ENCODE measurements at places on chromosomes 1 and 21.

GRCh38 chr1:90707363-90707710, 9.8 kb downstream of the BARHL2 start:
- peak; percentile 64 for DNase-seq

- no peak for DNase-seq
Measured at GRCh38 chr1:58211869-58212268, 334.7 kb downstream of the OMA1 start.

- DNase-seq, result no peak
Measured at GRCh38 chr21:44919913-44920693, 596 bp downstream of the ITGB2 start.

DNA sequence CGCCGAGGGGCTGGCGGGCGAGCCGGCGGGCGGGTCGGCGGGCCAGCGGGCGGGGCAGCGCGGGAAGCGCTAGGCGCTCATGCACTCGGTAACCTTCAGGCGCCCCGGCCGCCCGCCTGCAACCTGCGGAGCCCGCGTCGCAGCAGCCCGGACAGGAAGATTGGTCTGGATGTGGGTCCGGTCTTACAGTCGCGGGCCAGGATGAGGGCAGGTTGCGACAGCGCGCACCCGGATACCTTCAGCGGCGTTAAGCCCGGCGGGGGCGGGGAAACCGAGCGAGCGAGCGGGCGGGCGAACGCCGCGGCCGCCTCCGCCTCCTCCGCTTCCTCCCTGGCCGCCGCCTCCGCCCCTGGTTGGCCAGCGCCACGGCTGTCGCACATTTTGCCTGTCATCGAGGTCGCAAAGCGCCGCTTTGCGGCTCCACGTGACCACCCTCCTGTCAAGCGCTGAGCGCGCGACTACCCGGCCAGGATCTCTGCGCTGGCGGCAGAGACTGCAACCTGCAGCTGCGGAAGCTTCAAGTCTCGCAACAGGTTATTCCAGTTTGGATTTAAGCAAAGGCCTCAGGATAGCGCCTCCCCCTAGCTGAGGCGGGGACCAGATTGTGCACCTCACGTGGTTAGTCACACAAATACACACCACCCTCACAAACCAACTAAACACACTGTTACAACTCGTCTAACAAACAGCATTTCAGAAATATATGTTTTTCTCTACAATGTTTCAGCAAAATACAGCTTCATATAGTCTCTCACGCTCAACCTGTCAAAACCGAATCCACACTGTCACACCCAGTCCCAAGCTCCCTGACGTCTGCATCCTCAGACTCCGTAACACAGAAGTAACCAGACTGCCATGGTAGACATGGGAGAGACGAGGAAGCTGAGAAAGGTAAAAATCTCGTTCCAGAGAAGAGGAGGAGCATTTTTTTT, at the start of gene FAF1:
Gene FAF1 (minus strand): TSS at position 355 of the 932 bp plus-strand sequence. CDS start 456 bp downstream, outside the sequence.
- DNase-seq, result peak; percentile 95

- DNase-seq, result no peak
Measured at GRCh38 chr1:194908643-194909042, 1699.6 kb downstream of the KCNT2 start.

- no peak for DNase-seq
Measured at GRCh38 chr1:172135978-172136610, 284.4 kb upstream of the C1orf105 start.

DNA sequence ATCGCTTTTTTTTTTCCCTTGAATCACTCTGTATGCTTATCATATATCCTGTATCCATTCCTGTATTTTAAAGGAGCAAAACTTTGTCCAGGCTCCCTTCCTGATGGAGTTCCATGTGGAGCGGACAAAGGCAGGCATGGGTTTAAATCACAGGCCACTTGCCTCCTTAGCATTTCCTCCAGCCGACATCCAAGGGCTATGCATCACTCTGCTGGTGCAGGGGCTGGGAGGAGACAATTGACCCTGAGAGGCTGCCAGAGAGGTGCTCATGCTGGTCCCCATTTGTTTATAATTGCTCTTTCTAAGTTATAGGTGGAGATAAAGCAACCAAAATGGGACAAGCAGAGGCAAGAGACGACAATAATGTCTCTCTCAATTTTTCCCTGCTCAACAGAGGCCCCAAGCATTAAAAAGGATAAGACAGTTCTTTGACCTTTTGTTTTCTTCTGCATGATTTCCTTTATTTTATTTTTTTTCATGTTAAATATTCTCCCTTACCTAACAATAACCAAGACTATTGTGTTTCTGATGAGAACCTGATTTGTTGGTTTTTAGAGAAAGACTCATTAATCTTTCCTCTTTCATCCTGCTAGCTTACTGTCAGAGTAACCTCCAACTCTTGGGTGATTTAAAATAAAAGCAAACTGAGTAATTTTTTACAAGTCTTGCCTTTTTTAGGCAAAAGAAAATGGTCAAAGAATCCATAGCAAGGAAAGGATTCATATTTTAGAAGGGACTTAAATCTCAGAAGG, 353.7 kb downstream of the ADGRL2 start:
- DNase-seq, result no peak

DNA sequence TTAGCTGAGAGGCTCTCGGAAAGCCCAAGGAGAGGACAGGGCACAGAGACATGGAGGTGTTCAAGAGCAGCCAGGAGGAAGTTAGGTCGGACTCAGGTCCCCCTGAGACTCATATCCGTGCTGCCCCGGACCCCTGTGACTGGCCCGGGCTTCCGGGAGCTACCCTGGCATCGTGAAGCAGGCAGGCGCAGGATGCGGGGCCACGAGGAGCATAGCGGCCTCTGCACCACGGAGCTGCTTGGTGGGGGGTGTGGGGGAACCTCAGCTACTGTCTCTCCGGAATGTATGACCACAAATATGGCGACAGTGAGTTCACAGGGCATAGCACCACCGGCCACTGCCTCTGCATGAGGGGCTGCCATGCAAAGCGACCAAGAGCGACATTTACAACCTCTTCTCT, 112.2 kb upstream of the GUCA2B start:
- no peak for DNase-seq

DNA sequence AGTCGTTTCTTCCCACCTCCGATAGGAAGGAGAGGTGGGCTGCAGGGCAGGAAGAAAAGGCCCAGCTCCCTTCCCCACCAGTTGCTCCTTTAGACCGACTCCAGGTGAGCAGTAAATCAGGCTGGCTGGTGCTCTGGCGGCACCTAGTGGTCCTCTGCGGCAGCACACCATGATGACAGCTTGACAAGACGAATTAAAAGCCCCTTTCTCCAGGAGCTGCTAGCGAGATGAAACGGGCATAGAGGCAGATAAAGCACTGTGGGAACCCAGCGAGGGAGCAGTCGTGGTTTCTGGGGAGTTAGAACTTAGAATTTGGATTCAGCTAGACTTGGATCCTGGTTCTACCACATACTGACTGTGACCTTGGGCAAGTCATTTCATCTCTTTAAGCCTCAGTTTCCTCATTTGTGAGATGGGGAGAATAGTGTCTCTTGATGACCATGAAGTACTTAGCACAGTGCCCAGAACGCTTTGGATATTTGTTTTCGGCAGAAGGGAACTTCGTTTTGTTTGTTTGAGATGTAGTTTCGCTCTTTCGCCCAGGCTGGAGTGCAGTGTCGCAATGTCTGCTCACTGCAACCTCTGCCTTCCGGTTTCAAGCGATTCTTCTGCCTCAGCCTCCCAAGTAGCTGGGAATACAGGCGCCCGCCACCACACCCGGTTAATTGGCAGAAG, 21.8 kb upstream of the COL9A2 start:
- DNase-seq, result peak; percentile 69

DNA sequence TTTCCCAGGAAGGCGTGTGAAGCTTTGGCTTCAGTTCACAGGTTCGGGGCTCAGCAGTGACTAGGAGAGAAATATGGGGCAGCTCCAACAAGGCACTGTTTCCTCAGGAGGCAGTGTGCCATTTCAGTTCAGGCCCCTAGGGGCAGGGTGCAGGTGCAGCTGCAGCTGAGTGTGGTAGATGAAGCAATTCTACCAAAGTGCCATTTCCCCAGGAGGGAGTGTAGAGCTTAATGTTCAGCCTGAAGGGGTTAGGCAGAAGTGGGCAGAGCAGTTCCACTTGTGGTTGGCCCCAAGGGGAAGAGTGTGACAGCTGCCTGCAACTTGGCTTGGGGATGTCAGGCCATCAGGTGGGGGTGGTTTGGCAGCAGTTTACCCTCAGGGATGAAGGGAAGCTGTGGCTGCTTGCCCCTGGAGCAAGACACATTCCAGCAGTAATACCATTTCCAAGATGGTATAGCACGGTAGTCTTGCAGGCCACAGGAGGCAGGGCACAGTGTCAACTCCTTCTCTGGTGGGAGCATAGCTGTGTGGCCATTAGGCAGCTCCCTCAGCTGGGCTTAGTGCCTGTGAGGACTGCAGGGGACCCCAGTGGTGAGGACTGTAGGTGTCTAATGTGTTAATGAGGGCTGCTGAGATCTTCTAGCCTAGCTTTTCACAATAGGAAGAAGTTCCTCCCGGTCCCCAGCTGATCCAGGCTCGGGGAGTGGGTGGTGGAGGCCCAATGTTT, 34.7 kb downstream of the RGSL1 start:
- no peak for DNase-seq

- DNase-seq, result no peak
Measured at GRCh38 chr1:62230718-62231117, 36.1 kb downstream of the L1TD1 start.

DNA sequence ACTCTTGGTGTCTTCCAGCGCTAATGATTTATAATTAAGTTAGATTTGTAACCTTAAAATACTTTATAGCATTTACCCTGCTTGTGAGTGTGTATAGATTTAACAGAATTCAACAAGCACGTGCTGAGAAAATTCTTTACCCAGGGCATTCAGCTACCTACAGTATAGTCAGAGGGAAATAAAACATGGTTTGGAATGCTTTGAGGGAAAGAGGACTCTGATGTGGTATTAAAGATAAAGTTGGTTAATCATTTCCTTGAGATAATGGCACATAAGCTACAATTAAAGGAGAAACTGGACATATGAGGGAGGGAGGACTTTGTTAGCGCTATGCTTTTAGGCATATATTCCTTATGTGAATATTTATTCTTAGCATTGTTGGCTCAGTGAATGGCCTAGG, 26.4 kb upstream of the IL12RB2 start:
- no peak for DNase-seq

- DNase-seq, result no peak
Measured at GRCh38 chr1:98216304-98216703, 295.5 kb upstream of the DPYD start.

- no peak for DNase-seq
Measured at GRCh38 chr1:38139738-38140487, 93.3 kb upstream of the POU3F1 start.

GRCh38 chr1:100597784-100598183, 59.8 kb downstream of the GPR88 start:
- DNase-seq, result no peak

DNA sequence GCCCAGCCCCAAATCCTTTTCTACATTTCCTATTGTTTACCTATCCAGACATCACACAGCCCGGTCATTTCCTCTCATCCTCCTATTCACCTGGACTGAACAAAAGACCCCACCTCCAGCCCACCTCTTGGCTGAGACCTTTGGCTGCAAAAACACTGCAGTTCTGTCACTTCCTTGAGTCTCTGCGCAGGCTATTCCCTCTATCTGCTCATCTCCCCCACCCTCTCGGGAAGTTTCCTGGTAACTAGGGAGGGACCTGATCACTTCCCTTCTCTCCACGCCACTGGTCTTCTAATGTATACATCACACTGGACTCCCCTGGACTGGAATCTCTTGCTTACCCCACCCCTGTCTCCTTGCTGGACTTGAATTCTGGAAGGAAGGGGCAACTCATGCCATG, 5.3 kb downstream of the HTR1D start:
- DNase-seq, result no peak

DNA sequence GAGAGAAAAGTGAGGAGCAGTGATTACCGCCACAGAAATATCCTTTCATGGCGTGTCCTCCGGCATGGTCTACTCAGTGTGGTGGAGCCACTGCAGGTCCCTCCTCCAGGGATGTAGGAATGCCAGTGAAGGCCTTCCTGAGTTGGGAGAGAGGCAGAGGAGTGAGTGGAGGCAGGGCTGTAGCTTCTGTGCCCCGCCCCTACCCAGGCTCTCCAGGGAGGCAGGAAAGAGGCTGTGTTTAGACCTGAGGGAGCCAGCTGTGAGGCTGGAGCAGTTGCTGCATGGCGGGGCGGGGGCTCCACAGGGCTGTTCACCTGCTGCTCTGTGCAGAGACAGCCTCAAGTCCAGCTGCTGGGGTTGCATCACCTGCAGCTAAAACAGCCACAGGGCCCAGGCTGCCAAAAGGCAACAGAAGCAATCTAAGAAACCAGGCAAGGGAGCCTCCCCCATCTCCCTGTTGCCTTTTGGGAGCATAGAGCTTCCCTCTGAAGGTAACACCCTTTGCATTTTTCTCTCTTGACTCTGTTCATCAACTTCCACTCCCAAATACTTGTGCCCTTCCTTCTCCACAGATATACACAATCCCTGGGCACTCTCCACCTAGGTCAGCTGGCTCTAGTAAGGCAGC, 801 bp upstream of the ANXA9 start:
- no peak for DNase-seq

- no peak for DNase-seq
Measured at GRCh38 chr1:168167806-168168205, 11.0 kb upstream of the TIPRL start.

DNA sequence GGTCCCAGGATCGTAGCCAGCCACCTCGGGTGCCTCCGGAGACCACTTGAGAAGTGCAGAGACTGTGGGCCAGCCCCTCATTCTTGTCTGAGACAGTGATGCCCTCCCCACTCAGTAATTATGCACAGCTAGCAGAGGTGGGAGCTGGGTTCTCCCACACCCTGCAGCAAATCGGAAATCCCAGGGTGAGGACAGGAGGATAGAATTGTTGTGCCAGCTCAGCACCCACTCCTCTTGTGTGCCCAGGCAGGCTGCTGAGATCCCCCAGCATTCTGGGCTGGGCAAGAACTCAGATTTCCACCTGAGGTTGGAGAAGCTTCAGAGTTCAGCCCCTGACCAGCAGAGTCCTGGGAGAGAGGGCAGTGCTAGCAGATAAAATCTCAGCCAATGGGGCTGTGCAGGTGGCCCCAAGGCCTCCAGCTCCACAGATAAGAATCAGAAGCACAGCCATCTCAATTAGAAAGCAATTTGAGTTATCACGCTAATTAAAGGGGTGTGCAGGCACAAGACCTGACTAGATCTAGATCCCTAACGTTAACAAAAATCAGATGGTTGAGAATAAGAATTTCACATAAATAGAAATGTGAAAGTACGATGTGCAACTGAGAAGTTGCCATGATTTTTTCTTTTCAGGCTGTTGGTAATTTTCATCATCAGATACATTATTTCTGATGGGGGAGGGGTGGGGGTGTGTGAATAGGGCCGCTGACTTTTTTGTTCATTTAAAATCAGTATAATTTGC, 45.5 kb upstream of the IRF2BP2 start:
- no peak for DNase-seq
